ENCODE measurements at places on chromosomes 5 and 9. TPM values are rescaled to one million over a fixed set of nuclear protein-coding genes. Genes with fewer than 3 reads are reported as not detected.

GRCh38 chr9:105444130-105444529, 3.7 kb upstream of the FSD1L start:
- no peak for DNase-seq
- no peak overlapping the region for H3K27ac ChIP-seq
- H3K4me3 ChIP-seq = no peak overlapping the region
- H3K36me3 ChIP-seq = no peaks in the 10 kb centered on the region

GRCh38 chr5:10324518-10325370, 17.0 kb upstream of the CMBL start:
- DNase-seq = peak; percentile 31
- peaks cover 25% of the 10 kb centered on the region for H3K4me1 ChIP-seq
- no peaks in the 10 kb centered on the region for H3K27me3 ChIP-seq
- H3K36me3 ChIP-seq = no peaks in the 10 kb centered on the region

GRCh38 chr5:134288610-134289009, 62.7 kb upstream of the PPP2CA start:
- DNase-seq = no peak
- H3K36me3 ChIP-seq = no peaks in the 10 kb centered on the region
- no peaks in the 10 kb centered on the region for H3K27me3 ChIP-seq
- H3K4me3 ChIP-seq = no peak overlapping the region
- no peak overlapping the region for H3K27ac ChIP-seq

DNA sequence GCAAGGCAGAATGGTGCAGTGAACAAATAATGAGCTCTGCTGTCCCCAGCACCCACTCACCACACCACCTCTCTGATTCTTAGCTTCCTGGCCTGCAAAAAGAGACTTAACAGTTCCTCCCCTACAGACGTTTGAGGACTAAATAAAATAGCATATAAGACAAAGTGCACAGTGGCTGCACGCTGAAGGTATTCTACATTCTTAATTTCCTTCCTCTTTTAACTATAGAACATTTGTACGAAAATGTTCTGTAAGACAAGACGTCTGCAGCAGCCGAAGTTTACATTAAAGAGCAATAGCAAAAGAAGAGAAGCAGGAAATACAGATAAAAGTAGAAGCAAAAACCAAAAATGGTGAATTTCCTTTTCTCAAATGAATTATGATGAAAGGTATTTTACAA, 15.7 kb downstream of the FBN2 start:
- H3K27ac ChIP-seq = no peak overlapping the region
- no peak overlapping the region for H3K4me3 ChIP-seq
- peaks cover 16% of the 10 kb centered on the region for H3K36me3 ChIP-seq
- DNase-seq = no peak

- no peaks in the 10 kb centered on the region for H3K4me1 ChIP-seq
- no peaks in the 10 kb centered on the region for H3K36me3 ChIP-seq
- H3K27me3 ChIP-seq = no peaks in the 10 kb centered on the region
- H3K27ac ChIP-seq = no peak overlapping the region
- DNase-seq = no peak
These were observed 11.2 kb downstream of the SLC22A4 start for GRCh38 chr5:132305420-132305819.

DNA sequence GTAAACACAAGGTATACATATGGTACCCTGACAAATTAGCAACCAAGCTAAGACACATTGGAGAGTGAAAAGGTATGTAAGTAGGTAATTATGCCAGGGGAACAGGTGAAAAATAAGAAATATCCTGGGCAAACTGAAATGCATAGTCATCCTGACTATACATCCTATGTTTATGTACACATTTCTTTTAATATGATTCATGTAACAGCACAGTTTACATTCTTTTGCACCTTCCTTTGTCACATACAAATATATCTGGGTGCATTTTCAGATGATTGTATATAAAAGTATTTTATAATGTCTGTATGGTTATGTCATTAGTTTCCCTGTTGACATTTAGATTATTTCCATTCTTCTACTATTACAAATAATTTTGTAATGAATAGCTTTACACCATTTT, 1146.9 kb downstream of the EFNA5 start:
- no peaks in the 10 kb centered on the region for H3K36me3 ChIP-seq
- peaks cover 31% of the 10 kb centered on the region for H3K4me1 ChIP-seq
- no peak overlapping the region for H3K4me3 ChIP-seq
- H3K27ac ChIP-seq = peak overlapping the region; percentile 48

BASP1 gene
- total RNA-seq = 169 TPM

- no peak for DNase-seq
- H3K27me3 ChIP-seq = peaks cover 5% of the 10 kb centered on the region
- H3K4me3 ChIP-seq = no peak overlapping the region
These were observed 90.0 kb upstream of the ITGA2 start for GRCh38 chr5:52898961-52899680.

GGTA1 gene
- not detected for total RNA-seq

GRCh38 chr5:3105581-3105980, 354.1 kb upstream of the IRX2 start:
- H3K4me1 ChIP-seq = no peaks in the 10 kb centered on the region
- no peak overlapping the region for H3K4me3 ChIP-seq
- H3K27me3 ChIP-seq = no peaks in the 10 kb centered on the region
- no peak for DNase-seq

GRCh38 chr5:170632985-170633234, 129.1 kb downstream of the KCNIP1 start:
- H3K4me1 ChIP-seq = peaks cover 11% of the 10 kb centered on the region
- no peaks in the 10 kb centered on the region for H3K27me3 ChIP-seq
- no peaks in the 10 kb centered on the region for H3K36me3 ChIP-seq
- peak overlapping the region; percentile 60 for H3K4me3 ChIP-seq
- peak; percentile 53 for DNase-seq

DNA sequence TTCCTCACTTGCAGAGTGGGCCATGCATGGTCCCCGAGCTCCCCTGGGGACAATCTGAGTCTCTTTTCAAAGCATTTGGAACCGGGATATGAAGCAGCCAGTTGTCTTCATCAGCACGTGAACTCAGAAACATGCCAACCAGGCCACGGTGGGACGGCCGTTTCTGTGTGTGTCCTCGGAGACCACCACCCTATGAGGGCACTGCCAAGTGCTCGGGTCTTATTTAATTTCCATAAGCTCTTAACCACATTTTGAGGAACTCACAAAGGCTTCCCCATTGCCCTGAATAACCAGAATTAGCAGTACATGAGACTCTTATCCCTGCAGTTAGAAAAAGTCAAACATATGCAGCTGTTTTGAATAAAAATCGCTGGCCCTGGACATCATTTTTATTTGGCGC, 60.1 kb downstream of the OTULIN start:
- peaks cover 10% of the 10 kb centered on the region for H3K4me1 ChIP-seq
- no peak overlapping the region for H3K27ac ChIP-seq
- DNase-seq = no peak
- H3K4me3 ChIP-seq = no peak overlapping the region
- H3K36me3 ChIP-seq = no peaks in the 10 kb centered on the region

GRCh38 chr5:133238426-133239205, 186.8 kb downstream of the HSPA4 start:
- H3K27ac ChIP-seq = no peak overlapping the region
- no peak for DNase-seq
- no peaks in the 10 kb centered on the region for H3K36me3 ChIP-seq
